Activated CD8-positive, alpha-beta memory T cell treated with anti-CD3 and anti-CD28 coated beads for 1 hour (primary cell): ENCODE measurements at places on chromosomes 12 and 14.
A peak's percentile ranks its signal among the peaks of the same experiment; 100 is the strongest.

DNA sequence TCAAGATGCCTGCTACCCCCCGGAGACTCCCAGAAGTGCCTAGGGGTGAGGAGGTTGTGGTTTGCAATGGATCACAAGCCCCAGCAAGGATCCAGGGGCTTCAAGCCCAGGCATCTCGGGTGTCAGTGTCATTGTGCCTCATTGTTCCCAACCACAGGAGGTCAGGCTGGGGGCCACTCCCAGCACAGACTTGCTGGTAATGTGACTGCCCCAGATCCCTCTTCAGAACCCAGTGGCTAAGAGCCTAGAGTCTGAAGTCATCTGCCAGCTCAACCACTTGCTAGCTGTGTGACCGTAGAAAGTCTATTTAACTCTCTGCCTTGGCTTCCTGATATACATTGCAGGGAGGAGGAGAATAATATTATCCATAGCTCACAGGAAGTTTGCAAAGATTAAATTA, 7.7 kb upstream of the ASB2 start:
- DNase-seq = no peak

DNA sequence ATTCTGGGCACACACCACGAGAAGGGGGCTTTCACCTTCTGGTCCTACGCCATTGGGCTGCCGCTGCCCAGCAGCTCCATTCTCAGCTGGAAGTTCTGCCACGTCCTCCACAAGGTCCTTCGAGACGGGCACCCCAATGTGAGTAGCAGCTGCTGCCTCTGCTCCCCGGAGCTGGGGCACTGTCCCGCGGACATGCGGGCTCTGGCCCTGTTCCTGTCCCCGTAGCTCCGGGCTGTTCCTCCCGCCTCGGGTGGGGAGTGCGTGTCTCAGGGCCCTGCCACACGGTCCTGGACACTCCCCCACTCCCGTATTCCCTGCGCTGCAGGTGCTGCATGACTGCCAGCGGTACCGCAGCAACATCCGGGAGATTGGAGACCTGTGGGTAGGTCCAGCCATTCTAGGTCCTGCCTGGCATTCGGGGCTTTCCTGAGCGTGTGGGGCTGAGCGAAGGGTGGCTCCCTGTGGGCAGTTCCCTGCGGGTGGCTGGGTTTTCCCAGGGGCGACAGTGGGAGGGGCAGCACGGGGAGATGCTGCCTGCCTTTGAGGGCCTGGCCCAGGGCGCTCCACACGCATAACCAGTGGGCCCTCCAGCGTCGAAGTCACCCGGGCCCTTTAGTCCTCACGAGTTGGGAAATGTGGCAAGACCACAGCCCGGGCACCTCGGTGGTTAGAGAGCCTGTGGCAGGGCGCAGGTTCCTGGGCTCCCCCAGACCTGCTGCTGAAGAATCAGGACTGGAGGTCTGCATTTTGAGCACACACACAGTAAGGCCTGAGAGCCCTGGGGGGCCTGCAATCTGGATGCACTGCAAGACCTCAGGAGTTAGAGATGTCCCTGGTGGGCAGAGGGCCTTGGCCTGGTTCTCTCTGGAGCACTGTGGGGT, 13.5 kb downstream of the HIP1R start:
- DNase-seq = no peak

GRCh38 chr12:104805186-104805585, 152.9 kb downstream of the SLC41A2 start:
- no peak for DNase-seq

DNA sequence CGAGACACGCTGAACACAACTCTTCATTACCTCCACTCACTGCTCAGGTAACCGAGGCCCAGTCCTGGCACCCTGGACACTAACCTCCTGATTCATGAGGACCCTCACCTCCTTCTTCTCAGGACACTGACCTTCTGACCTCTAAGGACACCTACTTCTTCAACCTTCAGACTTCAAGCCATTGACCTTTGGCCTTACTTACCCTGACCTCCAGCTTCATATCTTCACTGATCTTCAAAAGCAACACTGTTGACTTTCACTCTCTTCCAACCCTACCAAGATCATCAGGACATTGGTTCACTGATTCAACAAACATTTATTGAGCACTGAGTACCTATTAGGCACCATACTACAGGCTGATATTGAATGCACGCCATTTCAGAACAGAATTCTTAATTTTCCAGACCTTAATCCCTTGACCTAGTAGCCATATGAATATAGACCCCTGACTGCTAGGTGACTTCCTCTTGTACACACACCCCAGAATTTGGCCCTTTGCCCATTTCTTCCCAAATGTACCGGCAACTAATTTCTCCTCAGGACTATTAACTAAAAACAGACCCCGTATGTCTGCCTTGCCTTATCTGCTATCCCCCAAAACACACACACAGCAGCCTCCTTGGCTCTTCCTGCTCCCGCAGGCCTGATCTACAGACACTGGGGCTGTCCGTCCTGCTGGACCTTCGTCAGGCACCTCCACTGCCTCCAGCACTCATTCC, 5.8 kb downstream of the ARHGEF40 start:
- DNase-seq = no peak

DNA sequence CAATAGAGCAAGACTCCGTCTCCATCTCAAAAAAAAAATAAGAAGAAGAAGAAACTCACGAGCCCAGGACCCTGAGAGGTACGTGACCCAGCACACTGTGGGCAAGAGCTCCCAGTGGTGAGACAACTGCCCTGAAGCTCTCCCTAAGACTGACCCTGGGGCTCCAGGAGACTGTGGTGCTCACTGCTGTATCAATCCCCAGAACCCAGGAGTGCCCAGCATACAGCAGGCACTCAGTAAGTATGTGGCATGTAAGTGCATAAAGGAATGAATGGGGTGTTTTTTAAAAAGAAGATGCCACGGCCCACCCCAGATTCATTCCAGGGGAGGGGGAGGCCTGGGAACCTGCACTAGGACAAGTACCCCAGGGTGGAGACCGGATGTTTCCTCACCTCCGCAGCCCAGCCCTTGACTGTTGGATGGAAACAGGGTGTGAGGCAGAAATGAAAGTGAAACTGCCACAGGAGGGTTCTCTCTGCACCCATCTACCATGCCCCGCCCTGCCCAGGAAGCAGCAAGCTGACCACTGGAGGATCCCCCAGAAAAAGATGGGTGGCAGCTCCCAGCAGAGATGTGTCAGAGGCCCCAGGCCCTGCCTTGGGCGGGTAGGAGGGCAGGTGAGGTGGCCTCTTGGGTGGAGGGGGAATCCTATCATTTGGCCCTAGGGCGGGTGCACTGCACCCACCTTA, 12.2 kb downstream of the ITPK1 start:
- peak; percentile 37 for DNase-seq

- no peak for DNase-seq
Measured at GRCh38 chr12:45407981-45408728, 192.3 kb downstream of the ANO6 start.

GRCh38 chr12:75913502-75914351, 117.8 kb downstream of the PHLDA1 start:
- DNase-seq = no peak

- no peak for DNase-seq
Measured at GRCh38 chr12:106273491-106273890, 25.7 kb upstream of the CKAP4 start.

GRCh38 chr12:107344035-107344808, 250.9 kb upstream of the CRY1 start:
- DNase-seq = no peak

DNA sequence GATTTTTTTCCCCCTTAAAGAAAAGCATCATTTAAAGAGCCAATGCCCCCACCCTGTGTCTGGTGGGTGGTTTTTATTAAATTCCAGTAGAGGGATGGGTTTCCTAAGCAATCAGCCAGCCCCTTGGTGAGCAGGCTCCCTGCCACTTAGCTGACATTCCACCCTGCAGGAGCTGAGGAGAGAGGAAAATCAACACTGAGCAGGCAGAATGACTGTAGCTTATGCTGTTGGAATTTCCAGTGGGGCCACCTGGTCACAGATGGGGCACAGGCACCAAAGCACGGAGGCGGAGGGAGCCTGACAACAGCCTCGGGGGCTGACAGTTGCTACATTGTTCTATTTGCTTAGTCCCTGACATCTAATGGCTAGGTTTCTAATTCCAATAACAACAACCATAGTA, 127.7 kb downstream of the TMEM30B start:
- DNase-seq = no peak

DNA sequence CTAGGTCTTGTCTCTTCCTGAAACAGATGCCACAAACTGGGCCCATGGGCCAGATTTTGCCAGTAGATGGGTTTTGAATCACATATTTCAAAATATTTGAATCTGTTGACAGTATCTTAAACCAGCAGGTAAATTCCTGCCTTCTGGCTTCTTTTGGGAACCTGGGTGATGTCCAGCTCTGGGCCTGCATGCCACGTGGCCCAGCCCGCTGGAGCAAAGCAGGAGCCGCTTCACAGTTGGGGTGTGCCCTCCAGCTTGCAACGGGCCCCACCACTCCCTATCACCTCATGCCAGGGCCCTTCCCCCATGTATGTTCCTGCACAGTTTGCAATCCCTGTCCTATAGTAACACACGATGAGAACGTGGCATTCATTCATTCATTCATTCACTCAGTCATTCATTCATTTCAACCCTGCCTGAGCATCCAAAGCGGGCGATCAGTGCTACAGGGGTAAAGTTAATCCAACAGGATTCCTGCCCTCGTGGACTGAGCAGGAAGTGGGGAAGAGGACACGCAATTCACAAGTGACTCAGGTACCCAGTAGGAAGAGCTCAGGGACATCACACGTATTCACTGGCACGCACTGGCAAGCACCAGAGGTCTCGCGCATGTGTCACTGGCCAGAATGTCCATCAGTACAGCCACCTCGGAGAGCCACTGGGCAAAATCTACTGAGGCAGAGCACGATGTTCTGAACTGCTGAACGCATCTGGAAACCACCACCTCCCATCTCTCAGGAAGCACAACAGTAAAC, 27.8 kb downstream of the SCARB1 start:
- no peak for DNase-seq

DNA sequence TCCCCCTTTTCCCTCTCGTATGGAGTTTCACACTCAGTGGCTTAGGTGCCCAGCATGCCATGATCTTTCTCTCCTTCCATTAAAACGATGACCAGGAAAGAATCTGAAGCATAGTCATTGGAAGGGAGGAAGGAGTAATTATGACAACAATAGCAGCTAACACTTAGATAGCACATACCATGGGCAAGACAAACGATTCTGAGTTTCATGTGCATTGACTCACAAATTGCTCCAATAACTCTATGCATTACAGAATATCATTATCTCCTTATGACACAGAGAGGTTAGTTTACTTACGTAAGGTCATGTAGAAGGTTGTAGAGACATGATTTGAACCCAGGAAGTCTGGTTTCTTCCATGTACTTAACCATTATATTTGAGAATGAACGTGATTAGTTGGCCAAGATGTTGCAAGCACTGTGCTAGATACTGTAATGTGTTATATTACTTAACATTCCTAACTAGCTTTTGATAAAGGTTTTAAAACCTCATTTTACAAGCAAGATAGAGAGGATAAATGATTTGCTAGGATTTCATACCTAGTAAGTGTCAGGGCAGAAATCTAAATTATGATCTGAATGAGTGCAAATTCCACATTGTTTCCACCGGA, 162.4 kb downstream of the CAND1 start:
- no peak for DNase-seq

- DNase-seq = no peak
Measured at GRCh38 chr12:104342147-104342546, 38.6 kb downstream of the EID3 start.

GRCh38 chr12:23221066-23221465, 596.1 kb downstream of the ETNK1 start:
- no peak for DNase-seq

- no peak for DNase-seq
Measured at GRCh38 chr12:82055391-82055790, 296.2 kb upstream of the PPFIA2 start.

DNA sequence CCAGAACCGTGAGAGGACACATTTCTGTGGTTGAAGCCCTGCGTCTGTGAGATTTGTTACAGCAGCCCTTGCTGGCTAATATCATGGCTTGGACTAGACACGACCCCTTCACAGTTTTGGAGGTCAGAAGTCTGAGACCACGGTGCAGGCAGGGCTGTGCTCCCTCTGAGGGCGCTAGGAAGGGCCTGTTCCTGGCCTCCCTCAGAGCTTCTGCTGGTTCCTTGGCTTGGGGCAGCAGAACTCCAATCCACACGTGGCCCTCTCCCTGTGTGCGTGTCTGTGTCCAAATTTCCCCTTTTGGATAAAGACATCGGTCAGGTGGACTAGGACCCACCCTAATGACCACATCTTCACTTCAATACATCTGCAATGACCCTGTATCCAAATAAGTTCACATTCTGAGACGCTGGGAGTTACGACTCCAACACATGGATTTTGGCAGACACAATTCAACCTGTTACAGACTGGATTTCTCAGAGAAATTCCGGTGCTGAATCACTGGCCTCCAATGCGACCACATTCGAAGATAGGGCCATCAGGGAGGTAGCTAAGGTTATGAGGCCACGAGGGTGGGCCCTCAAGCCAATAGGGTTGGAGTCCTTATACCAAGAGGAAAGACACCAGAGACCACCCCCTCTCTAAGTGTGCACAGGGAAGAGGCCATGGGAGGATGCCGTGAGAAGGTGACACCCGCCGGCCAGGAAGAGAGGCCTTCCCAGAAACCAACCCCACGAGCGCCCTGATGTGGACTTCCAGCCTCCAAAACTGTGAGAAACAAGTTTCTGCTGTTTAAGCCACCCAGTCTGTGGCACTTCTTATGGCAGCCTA, 43.6 kb upstream of the PPP2R5C start:
- DNase-seq = no peak

- DNase-seq = no peak
Measured at GRCh38 chr14:76408877-76409276, 32.9 kb downstream of the ESRRB start.

- DNase-seq = no peak
Measured at GRCh38 chr12:75116646-75117198, 92.9 kb downstream of the KCNC2 start.

DNA sequence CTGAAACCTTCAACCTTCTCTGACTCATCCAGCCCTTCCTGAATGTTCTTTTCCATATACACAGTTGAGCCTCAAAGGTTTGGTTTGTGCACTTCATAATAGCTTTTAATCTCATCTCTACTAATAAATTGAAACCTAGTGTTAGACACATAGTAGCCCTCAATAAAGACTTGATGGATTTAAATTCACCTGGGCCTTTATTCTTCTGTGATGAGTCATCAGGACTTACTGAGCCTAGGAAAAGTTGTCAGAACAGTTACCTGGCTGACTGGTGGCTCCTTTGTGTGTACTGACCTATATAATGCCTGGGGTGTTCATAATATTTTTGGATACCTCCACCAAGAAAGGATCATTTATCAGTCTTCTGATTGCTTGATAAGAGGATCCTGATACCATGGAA, 86.4 kb upstream of the NTF3 start:
- no peak for DNase-seq

- DNase-seq = no peak
Measured at GRCh38 chr12:123659996-123660727, 10.8 kb upstream of the TCTN2 start.

GRCh38 chr12:94831081-94831751, 172.3 kb downstream of the NDUFA12 start:
- DNase-seq = no peak

- no peak for DNase-seq
Measured at GRCh38 chr14:88955455-88955854, 131.0 kb downstream of the TTC8 start.

- DNase-seq = no peak
Measured at GRCh38 chr14:99189201-99189801, 82.7 kb downstream of the BCL11B start.

- no peak for DNase-seq
Measured at GRCh38 chr12:23813206-23813605, 136.3 kb downstream of the SOX5 start.
